ENCODE measurements at places on chromosomes 7 and 10.

DNA sequence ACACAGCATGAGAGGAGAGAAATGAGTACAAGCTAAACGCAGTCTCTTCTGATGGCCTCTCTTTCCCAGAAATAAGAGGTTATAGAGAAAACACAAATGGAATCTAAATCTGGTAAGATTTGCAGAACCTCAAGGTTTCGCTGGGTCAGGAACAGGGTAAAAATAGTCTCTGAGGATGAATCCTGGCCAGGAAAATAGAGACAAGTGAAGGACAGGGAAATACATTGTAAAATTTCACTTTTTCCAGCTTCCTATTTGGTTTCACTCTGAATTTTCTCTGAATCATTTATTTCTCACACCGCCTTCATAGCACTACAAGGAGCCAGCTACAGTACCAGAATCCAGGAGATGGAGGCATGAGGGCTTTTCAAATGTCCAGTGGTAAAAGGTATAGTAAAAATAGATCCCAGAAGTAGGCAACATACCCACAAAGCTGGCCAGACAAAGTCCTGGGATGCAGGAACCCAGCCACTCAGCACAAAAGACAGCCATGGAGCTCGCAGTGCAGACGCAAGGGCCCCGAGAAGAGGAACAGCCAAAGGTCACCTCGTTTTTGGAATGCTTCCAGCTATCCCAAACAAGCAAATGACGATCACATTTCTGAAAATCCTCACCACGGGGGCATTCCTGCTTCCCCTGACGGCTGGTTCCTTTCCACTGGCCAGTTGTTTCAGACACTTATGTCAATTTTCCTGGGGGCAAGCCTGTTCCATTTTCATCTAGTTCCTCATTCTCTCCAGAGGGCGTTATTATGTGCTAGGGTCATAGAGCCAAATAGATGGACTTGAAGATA lies 21.5 kb upstream of the IKZF1 start:
- DNase-seq, result no peak

GRCh38 chr7:38323156-38323555 lies 49.7 kb upstream of the TARP start:
- no peak for DNase-seq

DNA sequence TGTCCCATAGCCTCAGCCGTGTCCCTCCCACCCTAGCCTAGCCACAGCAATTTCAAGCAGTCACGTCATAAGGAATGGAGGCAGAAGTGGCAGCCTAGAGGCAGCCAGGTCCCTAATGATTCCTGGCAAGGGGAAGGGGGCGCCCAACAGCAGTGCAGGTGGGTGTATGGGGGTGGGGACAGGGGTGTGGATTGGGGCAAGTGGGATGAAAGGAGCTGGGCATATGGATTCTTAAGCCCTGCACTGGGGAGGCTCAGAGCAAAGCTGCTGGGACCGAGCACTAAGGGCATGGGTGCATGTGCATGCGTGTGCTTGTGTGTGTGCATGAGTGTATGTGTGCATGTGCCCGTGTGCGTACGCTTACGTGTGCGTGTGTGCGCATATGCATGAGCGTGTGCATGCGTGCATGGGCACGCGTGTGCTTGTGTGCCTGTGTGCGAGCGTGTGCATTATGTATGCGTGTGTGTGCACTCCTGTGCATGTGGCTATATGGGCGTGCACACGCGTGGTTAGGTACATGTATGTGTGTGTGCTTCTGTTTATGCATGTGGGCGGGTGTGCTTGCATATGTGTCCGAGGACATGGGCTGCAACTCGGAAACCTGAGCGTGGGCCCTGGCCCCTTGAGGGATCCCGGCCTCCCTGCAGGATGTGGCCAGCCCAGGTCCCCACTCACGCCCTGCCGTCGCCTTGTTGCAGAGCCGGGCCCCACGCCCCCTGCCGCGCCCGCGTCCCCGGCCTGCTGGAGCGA lies 34.1 kb downstream of the SH2B2 start:
- DNase-seq, result no peak

DNA sequence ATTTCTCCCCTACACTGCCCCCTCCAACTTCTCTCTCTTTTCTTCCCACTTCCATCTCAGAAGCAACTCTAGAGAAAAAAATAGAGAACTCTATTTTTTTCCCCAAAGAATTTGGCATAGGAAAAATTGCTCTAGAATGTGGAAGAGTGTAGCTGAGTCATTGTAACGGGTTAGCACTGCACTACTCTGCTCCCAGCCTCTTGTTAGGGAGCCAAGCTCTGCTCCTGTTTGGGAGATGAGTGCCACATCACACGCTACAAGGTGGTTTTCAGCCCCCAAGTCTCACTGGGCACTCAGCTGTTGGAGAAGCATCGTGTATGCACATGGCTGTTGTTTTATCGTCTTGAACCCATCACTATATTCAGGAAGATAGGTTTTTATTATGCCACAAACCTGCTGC lies 136.4 kb downstream of the BMPER start:
- DNase-seq, result no peak

DNA sequence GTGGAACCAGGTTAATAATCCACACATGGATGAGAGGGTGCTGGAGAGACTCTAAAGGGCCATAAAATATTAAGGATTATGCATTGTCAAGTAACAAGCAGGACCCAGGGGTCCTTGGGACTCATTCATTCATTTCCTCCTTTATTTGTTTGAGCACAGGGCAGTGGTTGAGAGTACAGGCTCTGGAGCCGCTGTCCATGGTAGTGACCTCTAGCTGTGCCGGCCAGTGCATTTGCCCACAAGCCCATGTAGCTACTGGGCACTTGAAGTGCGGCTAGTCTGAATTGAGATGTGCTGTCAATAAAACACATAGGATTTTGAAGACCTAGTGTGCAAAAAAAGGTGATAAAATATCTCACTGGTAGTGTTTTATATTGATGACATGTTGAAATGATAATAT lies 137.6 kb downstream of the C10orf105 start:
- DNase-seq, result no peak

DNA sequence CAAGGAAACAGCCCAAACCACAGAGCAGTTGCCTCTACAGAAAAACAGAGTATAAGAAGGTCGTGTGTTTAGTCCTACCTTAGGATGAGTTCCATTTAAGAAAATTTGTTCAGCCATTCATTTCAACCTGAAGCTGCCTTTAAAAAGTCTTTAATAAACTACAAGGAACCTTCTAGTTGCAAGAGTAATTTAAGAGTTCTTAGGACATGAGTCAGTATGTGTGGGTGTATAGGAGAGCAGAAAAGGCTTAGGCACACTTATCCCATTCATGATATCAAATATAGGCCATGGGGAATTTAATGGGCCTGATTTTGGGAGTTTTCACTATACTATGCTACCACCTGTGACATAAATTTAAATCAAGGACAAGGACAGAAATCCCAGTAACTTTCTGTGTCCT lies 496.8 kb downstream of the TFEC start:
- no peak for DNase-seq

Measured in activated CD4-positive, alpha-beta T cell treated with anti-CD3 and anti-CD28 coated beads, Interleukin-2, amount 50 U/mL, for 1 hour (primary cell).